ENCODE measurements at places on chromosomes 6 and 20.

DNA sequence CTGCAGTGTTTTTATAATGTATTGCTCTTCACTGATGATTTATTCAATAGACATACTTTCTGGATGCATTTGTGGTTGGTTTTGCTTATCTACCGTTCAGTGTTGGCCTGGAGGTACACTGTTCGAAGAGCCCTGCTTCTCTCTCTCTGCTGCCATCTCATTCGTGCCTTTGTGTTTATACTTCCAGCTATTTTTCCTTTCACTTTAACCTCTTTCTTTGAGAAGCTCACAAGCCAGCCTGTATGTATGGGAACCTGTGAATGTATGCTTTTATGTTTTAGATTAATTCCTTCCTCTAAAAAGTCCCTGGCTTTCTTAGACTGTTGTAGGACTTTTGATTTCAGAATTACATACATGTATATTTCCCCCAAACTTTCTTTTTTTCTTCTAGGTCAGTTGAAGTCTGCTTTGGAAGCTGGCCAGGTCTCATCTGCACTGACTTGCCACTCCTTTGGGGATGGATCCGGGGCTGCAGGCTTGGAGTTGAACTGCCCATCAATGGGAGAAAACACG lies 83.0 kb downstream of the SCAND1 start:
- DNase-seq, result no peak

DNA sequence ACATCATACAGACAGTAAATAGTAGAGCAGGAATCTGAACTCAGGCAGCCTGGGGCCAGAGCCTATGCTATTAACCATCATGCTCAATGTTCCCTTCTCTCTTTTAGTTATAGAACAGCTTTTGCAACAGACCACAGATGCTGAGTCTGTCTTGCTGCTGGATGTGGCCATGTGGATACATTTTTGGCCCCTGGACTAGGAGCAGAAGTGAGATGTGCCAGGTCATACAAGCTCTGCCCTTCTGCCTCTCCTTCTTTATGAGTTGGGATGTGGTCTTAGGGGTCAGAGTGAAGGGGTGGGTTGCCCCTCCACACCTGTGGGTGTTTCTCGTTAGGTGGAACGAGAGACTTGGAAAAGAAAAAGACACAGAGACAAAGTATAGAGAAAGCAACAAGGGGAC lies 14.6 kb upstream of the AARS2 start:
- DNase-seq, result no peak

- no peak for DNase-seq
These were observed 22.8 kb upstream of the RBBP8NL start for GRCh38 chr20:62449951-62450691.

GRCh38 chr20:8126841-8127378 lies 5.2 kb upstream of the PLCB1 start:
- no peak for DNase-seq

DNA sequence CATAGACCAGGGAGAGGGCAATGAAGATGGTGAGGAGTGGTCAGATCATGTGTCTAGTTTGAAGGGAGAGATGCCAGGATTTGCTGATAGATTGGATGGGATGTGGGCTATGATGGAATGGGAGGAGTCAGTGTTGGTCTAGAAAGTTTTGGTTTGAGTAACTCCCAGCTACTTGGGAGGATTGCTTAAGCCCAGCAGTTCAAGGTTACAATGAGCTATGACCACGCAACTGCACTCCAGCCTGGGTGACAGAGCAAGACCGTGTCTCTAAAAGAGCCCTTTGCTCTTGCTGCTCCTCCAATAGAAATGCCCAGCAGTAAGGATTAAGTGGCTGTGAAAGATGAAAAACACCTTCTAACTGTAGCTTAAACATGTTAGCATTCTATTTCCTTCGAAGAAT lies 18.2 kb upstream of the LAMP5 start:
- no peak for DNase-seq

GRCh38 chr6:74409447-74409846 lies 713.4 kb downstream of the CD109 start:
- DNase-seq, result no peak

DNA sequence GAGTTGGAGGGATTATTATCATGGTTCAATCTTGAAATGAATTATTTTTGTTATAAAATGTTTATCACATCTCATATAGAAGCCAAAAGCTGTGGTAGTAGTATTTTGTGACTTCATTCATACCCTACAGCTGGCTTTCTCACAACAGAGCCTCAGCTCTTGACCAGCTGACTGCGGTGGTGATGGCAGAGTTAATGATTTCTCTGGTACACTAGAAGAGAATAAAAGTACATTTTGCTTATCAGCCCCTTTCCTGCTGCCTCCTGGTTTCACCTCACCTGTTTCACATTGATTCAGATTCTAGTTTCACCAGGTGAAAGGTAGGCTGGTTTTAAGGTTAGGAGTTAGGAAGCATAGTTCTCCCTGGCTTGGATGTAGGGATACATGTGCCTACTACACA lies 55.7 kb downstream of the AFG1L start:
- DNase-seq, result no peak

DNA sequence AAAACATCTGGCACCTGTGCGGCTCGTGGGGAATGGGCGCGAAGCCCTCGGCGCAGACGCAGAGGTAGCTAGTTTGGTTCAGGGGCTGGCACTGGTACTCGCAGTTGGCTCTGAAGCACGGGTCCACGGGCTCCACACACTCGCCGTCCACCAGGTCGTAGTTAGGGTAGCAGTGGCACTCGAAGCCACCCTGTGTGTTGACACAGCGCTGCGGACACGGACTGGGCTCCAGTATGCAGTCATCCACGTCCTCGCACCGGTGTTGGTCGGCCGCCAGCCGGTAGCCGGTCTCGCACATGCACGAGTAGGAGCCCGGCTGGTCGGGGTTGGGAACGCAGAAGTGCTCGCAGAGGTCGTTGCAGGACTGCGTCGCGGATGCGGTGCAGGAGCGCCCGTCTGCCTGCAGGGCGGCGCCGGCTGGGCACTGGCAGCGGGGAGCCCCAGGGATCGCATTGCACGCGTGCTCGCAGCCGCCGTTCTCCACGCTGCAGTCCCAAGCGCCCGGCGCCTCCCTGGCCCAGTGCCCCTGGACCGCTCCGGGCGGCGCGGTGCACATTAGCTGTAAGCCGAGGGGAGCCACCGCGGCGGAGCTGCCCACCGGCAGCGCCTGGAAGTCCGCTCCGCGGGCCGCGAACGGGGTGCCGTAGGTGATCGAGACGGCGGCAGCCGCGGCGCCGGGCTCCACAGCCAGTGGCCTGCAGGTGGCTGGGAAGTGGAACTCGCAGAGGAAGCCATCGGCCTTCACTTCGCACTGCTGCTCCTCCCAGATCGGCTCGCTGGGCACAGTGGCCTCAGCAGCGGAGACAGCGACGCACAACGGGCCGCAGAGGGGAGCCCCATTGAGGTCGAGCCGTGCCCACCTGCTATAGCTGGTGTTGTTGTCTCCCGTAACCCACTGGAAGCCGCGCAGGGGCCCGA lies 930 bp downstream of the THBD start:
- DNase-seq, result no peak

DNA sequence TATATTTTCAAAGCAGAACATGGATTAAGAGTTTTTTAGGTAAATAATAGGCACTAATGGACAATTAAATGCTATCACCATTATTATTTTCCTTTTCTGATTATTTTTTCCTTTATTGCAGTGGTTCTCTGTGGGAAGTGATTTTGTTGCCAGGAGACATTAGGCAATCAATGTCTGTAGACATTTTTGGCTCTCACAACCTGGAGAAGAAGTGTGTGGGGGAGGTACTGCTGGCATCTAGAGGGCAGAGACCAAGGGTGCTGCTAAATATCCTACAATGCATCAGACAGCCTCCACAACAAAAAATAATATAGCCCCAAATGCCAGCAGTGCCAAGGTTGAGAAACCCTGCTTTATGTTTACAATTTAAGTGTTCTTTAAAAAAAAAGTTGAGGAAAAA lies 8.3 kb downstream of the IFNGR1 start:
- DNase-seq, result no peak

- DNase-seq, result peak; percentile 40
These were observed 5.4 kb upstream of the TUBB2A start for GRCh38 chr6:3162565-3163247.

- no peak for DNase-seq
These were observed 12.9 kb downstream of the COX7A2 start for GRCh38 chr6:75230484-75231325.
